ENCODE measurements at places on chromosomes 7 and 10. TPM values are rescaled to one million over a fixed set of nuclear protein-coding genes. Genes with fewer than 3 reads are reported as not detected.

The NODAL gene
- not detected for total RNA-seq

The POU6F2 gene
- not detected for total RNA-seq

The MIOS gene
- 40.3 TPM for total RNA-seq

The ADIRF gene
- 45.3 TPM for total RNA-seq

The CCDC146 gene
- 26.0 TPM for total RNA-seq

The OR2A1 gene
- 0.36 TPM for total RNA-seq

The EPO gene
- not detected for total RNA-seq

The MLXIPL gene
- total RNA-seq, result 14.4 TPM

The ZNF804B gene
- total RNA-seq, result 0.41 TPM

The LIPJ gene
- not detected for total RNA-seq

The COMMD3 gene
- total RNA-seq, result 45.3 TPM

The ITGB1 gene
- 1,360 TPM for total RNA-seq

The GJD4 gene
- total RNA-seq, result not detected

The CHRM2 gene
- total RNA-seq, result 121 TPM

The OR6B1 gene
- total RNA-seq, result not detected

The LHFPL3 gene
- total RNA-seq, result 0.55 TPM

The BUB3 gene
- 103 TPM for total RNA-seq

The CALY gene
- total RNA-seq, result 5.8 TPM

The EBLN1 gene
- total RNA-seq, result not detected

The PCDH15 gene
- 0.16 TPM for total RNA-seq

The CCDC172 gene
- total RNA-seq, result not detected

The PDE1C gene
- total RNA-seq, result 19.4 TPM

The CPA1 gene
- not detected for total RNA-seq

The SMO gene
- total RNA-seq, result 9.8 TPM

The AKR1C2 gene
- 8.6 TPM for total RNA-seq

The PPP1R17 gene
- total RNA-seq, result not detected
